ENCODE measurements at places on chromosomes 3 and 15.

- no peak for DNase-seq
Observed at GRCh38 chr15:63340353-63340752, 41.3 kb downstream of the CA12 start.

- DNase-seq = no peak
Observed at GRCh38 chr3:146839727-146840375, 234.7 kb upstream of the PLSCR5 start.

DNA sequence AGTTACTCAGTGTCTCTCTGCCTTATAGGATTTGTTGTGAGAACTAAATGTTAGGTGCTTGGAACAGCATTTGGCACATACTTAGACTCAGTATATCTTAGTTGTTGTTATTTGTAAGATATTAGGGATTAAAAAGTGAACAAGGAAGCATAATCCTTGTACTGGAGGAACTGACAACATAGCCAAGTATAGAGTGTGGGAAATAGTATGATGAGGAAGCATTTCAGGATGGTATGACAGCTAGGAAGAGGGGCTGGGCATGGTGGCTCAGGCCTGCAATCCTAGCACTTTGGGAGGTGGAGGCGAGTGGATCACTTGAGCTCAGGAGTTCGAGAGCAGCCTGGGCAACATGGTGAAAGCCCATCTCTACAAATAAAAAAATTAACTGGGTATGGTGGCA lies 16.6 kb upstream of the GCNT3 start:
- no peak for DNase-seq

DNA sequence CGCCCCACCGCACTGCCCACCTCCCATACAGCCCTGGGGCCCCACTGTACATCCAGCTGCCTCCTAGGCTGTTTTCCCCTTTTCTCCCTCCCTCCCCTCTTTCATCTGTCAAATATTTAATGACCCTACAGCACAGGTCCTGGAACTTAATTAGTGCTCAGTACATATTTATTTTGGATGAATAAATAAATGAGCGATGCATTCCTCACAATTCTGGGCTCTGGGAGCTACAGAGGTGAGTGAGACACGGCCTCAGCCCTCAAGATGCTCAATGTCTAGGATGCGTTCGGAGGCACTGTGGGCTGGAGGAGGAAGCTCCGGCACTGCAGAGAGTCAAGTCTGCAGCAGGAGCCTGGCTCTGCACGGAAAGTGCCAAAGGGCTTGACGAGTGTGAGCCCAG lies 175.0 kb downstream of the FAM43A start:
- no peak for DNase-seq

DNA sequence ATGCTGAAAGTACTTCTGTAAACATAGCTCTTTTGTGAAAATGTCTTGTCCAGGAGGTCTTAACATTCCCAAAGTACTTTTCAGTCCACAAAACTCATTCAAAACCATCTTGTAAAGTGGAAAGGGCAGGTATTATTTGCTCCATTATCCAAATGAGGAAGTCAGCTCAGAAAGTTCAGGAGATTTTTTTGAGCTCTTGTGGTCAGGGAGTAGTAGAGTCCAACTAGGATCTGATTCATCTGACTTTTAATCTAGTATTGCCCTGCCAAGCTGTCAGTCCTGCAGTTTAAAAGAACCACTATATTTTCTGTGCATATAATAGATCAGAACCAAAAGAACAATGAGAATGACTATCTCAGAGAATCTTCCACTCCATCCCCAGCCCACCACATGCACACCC lies 83.5 kb downstream of the FOXB1 start:
- no peak for DNase-seq

DNA sequence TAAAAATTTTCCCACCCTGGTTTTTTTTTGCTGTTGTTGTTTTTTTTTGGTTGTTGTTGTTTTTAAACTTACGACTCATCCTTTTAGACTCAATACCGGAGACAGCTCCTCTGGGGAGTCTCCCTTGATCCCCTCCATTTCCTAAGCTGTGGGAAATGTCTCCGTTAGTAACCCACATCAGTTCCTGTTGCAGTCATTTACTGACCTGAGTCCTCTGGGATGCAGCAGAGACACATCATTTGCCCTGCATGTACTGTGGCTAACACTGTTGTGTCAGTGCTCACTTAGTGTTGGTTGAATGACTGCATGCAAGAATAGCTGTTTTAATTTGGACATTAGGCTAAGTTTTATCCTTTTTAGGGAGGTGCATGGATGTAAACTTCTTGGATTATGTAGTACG lies 83.8 kb downstream of the MBNL1 start:
- DNase-seq = no peak

Measured in stomach (tissue), 19 donors.